ENCODE measurements at places on chromosomes 7 and 10. TPM values are rescaled to one million over a fixed set of nuclear protein-coding genes. Genes with fewer than 3 reads are reported as not detected.

- H3K27me3 ChIP-seq, result no peaks in the 10 kb centered on the region
- H3K36me3 ChIP-seq, result no peaks in the 10 kb centered on the region
- no peak overlapping the region for H3K4me3 ChIP-seq
- no peak overlapping the region for H3K27ac ChIP-seq
- DNase-seq, result no peak
- H3K4me1 ChIP-seq, result peaks cover 7% of the 10 kb centered on the region
Measured at GRCh38 chr7:18889436-18889835, 228.0 kb downstream of the TWIST1 start.

Gene MYOF
- 79.8 TPM for total RNA-seq

GRCh38 chr7:48052748-48053147, 17.4 kb downstream of the C7orf57 start:
- no peaks in the 10 kb centered on the region for H3K36me3 ChIP-seq
- DNase-seq, result no peak
- no peak overlapping the region for H3K27ac ChIP-seq
- no peaks in the 10 kb centered on the region for H3K4me1 ChIP-seq
- peaks cover 3% of the 10 kb centered on the region for H3K27me3 ChIP-seq

- no peaks in the 10 kb centered on the region for H3K27me3 ChIP-seq
- DNase-seq, result no peak
- H3K36me3 ChIP-seq, result no peaks in the 10 kb centered on the region
- H3K27ac ChIP-seq, result no peak overlapping the region
Measured at GRCh38 chr7:111012799-111013675, 77.9 kb upstream of the LRRN3 start.

DNA sequence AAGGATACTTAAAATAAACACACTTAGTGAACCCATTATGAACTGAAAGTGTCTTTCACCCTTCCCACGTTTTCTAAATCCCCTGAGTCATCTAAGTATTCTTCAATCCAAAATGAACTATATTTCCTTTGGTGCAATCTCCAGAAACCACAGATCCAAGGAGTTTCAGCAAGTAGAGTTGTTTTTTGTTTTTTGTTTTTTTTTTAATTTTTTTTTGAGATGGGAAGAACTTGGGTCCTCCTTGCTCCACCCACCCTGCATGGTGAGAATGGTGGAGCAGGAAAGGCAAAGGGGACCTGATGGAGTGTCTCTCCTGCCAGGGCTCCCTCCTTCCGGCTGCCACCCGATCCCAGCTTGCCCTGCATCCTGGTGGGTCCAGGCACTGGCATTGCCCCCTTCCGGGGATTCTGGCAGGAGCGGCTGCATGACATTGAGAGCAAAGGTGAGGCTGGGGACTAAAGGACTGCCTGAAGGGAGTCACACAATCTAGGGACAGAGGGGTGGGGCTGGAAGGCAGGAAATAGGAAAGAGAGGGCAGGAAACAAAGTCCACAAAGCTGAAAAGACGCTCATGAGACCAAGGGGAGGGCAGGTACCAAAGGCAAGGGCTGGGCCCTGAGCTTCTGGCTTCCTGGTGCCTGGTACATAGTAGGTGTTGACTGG, 12.1 kb downstream of the ATG9B start:
- H3K4me1 ChIP-seq, result peaks cover 36% of the 10 kb centered on the region
- H3K27me3 ChIP-seq, result peaks cover 43% of the 10 kb centered on the region
- no peak for DNase-seq
- H3K27ac ChIP-seq, result peak overlapping the region; percentile 32
- H3K4me3 ChIP-seq, result peak overlapping the region; percentile 39

GRCh38 chr7:159024280-159024951, 120.3 kb downstream of the VIPR2 start:
- DNase-seq, result no peak
- peaks cover 8% of the 10 kb centered on the region for H3K27me3 ChIP-seq
- no peak overlapping the region for H3K27ac ChIP-seq

- H3K4me1 ChIP-seq, result no peaks in the 10 kb centered on the region
- no peak overlapping the region for H3K27ac ChIP-seq
- no peaks in the 10 kb centered on the region for H3K36me3 ChIP-seq
- peaks cover 34% of the 10 kb centered on the region for H3K27me3 ChIP-seq
Measured at GRCh38 chr10:1657479-1657878, 79.8 kb downstream of the ADARB2 start.

Gene UBE2H
- 80.7 TPM for total RNA-seq
